ENCODE measurements at places on chromosomes 13 and 19.

- no peak for DNase-seq
These were observed 1.0 kb downstream of the MBOAT7 start for GRCh38 chr19:54188215-54188871.

- DNase-seq, result no peak
These were observed 4.3 kb upstream of the ZNF610 start for GRCh38 chr19:52331757-52332156.

- no peak for DNase-seq
These were observed 96.6 kb downstream of the RXFP2 start for GRCh38 chr13:31835932-31836331.

GRCh38 chr19:28898249-28898648, 314.7 kb downstream of the UQCRFS1 start:
- no peak for DNase-seq
